Activated naive CD4-positive, alpha-beta T cell treated with anti-CD3 and anti-CD28 coated beads, Interleukin-2, amount 50 U/mL, for 72 hours (primary cell): ENCODE measurements at places on chromosomes 1 and 21.

DNA sequence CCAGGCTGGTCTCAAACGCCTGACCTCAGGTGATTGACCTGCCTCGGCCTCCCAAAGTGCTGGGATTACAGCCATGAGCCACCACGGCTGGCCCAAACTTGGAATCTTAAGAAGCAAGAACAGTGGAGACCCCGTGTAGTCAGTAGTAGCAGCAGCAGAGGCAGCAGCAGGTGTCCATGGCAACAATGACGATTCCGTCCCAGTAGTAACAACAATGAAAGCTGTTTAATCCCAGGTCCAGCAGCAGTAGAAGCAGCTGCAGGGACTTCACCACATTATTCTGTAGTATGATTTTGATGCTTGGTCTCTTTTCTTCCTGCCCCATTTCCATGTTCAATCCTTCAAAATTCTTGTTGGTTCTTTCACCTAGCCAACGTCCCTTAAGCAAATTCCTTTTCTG lies 69.6 kb upstream of the KCTD3 start:
- DNase-seq = no peak

GRCh38 chr1:162179121-162179520 lies 109.6 kb downstream of the NOS1AP start:
- DNase-seq = no peak

- peak; percentile 36 for DNase-seq
Observed at GRCh38 chr1:36223381-36223995, 755 bp upstream of the THRAP3 start.

- no peak for DNase-seq
Observed at GRCh38 chr1:224502459-224503160, 68.0 kb upstream of the WDR26 start.

DNA sequence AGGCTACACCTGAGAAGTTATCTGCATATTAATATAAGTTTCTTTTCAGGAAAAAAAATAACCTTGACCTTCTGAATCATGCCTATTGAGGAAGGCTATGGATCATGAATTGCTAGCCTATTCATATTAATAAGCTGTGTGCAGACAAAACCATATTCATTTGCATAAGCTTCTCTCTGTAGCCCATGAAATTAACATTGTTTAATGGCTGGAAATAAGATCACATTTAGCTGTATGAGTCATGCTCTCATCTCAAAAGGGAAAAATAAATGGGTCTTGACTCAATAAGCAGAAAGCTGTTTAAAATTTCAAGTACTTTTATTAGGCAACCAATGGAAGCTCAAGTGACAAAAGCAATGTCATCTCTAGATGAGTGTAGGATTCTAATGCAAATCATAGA lies 330.0 kb upstream of the DEPDC1 start:
- DNase-seq = no peak

GRCh38 chr1:223535319-223535718 lies 130.2 kb downstream of the CAPN8 start:
- no peak for DNase-seq
